T-helper 17 cell (primary cell): ENCODE measurements at places on chromosomes 16 and 17.

GRCh38 chr16:47732122-47732521 lies 271.0 kb downstream of the PHKB start:
- no peak for DNase-seq

DNA sequence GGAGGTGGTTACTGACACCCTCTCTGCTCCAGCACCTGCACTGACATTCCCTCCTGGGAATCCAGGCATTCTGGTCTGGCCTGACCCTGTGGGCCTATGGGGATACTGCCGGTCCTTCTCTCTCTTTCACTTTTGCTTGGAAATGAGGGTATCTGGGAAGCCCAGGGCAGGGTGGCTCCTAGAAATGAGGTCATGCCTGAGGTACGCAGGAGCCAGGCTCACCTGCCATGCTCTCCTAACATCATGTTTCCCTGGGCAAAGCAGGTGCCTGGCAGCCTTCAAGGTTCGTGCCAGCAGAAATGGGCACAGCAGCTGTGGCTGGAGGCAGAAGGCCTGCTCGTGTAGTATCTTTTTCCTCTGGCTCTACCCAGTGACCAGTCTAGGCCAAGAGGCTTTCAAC lies 3.3 kb downstream of the ITGA3 start:
- no peak for DNase-seq

DNA sequence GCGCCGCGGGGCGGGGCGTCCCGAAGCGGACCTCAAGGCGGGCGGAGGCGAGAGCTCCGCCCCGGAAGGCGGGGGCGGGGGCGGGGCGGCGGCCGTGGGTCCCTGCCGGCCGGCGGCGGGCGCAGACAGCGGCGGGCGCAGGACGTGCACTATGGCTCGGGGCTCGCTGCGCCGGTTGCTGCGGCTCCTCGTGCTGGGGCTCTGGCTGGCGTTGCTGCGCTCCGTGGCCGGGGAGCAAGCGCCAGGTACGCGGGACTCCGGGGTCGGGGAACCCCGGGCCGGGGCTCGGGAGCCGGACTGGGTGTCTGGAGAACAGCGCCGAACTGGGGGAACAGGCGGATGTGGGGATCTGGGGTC lies at the start of gene TNFRSF12A:
TNFRSF12A (plus strand) TSS at position 122 of the 357 bp plus-strand sequence; CDS start at position 152, 30 bp downstream.
- peak; percentile 31 for DNase-seq

DNA sequence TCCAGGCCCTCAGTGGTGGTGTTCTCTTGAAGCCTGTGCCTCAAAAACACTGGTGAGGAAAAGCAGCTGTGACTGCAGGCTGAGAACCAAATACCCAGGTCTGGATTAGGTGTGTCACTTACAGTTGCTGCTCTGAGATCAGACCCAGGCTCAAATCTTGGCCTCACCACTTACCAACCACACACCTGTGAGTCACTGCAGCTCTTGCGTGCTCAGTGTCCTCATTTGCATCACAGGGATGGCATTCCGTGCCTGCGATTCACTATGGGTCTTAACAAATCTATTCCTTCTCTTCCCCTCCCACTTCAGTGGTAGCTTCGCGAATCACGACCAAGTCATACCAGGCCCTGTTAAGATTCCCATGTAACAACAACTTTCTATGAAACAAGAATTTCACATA lies 233.4 kb upstream of the HSBP1 start:
- DNase-seq: no peak

DNA sequence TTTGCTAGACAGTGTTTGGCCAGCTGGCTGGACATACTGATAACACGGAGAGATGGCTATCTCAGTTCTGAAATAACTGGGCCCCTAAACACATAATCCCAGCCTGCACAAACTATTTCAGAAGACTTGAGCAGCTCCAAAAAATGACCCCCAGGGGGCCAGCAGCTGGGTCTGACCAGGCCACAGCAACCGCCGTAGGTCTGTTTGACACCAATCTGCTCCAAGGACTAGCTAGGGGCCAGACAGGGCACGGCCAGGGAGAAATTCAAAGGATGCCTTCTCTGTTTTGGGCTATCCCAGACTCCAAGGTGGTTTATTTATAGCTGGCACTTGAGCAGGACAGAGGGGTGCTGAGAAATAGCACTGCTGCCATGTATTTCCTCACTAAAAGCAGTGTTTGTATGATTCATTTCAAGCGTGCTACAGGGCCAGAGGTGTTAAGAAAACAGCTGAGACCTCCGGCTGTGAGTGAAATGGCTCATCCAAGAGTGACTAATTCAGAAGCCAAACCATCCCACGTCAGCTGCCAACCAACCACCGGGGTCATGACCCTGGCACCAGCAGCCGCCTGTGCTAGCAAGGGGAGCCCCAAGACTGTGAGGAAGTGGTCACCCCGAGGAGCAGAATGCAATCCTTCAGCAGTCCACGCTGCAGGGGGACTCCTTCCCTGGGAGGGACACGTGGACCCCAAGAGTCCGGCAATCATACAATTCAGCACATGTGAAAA lies 5.7 kb downstream of the GGA2 start:
- peak; percentile 12 for DNase-seq
